Fibroblast of lung (primary cell): ENCODE measurements at places on chromosomes 11 and 22.

- no peak for DNase-seq
Measured at GRCh38 chr11:104291646-104292045, 127.7 kb upstream of the PDGFD start.

DNA sequence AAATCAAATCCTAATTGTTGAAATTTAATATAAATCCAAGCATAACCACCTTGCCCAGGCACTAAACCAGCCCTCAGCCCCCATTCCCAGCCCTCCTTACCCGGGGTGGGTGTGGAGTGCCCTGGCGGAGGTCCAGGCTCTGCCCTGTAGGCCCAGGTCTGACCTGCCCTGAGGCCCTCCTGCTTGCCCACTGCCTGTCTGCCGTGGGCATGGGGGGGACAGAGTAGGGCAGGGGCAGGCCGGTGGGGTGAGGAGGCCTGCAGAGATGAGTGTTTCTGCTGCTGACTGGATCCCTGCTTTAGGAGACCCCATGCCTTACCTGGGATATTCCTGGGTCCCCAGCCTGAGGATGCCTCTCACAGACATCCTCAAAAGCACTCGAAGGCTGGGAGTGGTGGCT, 3.6 kb upstream of the CHID1 start:
- DNase-seq = no peak

DNA sequence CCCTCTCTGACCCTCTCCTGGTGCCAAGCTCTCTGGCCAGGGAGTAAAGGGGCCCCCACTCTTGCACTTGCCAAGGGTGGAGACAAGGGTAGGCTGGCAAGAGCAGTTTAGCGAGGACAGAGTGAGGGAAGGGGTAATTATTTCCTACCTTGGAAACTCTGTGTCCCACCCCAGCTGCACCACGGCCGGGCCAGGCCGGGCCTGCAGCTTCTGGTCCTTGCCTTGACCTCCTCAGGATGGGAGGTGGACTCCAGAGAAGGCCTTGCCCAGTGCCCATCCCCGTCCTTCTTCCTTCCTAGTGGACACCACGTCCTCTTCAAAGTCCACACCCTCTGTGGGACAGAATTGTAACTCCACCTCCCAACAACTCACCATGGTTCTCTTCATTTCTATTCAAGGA, 18.4 kb upstream of the OSBPL5 start:
- DNase-seq = no peak

DNA sequence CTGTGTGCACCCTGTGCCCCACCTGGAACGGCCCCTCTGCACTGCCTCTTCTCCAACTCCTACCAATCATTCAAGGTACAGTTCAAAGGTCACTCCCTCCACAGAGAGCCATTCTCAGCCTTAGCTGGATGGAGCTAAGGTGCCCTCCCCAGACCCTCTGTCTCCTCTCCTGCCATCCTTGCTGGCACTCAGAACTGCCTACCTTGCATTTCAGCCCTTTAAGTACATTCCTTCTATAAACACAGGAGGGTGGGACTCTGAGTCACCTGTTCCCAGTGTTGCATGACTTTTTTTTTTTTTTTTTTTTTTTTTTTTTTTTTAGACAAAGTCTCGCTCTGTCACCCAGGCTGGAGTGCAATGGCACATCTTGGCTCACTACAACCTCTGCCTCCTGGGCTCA, 8.6 kb downstream of the TTLL1 start:
- DNase-seq = no peak

GRCh38 chr11:30938810-30939209, 352.7 kb upstream of the MPPED2 start:
- no peak for DNase-seq

DNA sequence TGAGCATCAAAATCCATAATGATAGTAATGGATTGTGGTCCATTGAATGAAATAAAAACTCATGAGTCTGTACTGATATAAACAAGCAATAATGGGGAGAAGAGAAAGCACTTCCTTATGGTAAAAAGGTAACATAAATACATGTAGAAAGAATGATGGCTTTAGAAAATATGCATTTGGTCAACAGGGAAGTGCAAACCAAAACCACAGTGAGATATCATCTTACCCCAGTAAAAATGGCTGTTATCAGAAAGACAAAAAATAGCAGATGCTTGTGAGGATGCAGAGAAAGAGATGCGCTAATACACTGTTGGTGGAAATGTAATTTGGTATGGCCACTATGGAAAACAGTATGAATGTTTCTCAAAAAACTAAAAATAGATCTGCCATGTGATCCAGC, 6.9 kb upstream of the MMP20 start:
- peak; percentile 21 for DNase-seq

DNA sequence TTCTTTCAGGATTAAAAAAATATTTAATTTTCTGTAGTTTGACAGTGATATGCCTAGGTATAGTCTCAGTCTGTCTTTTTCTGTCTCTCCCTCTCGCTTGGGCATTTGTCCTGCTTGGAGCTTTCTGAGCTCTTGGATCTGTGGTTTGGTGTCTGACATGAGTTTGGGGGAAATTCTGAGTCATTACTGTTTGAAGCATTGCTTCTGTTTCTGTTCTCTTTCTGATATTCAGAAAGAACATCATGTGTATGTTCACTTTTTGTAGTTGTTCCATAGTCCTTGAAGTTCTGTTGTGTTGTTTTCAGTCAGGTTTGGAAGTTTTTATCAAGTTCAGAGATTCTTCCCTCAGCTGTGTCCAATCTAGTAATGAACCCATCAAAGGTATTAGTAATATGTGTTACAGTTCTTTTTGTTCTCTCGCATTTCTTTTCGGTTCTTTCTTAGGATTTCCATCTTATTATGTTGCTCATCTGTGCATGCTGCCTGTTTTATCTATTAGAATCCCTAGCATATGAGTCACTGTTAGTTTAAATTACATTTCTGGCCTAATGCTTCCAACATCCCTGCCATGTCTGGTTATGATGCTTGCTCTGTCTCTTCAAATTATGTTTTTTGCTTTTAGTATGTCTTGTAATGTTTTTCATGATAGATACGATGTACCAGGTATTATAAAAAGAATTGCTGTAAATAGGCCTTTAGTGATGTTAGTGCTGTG, 48.4 kb downstream of the DDX10 start:
- DNase-seq = peak; percentile 81

GRCh38 chr22:27501191-27501936, 300.2 kb downstream of the MN1 start:
- no peak for DNase-seq

- DNase-seq = peak; percentile 81
Measured at GRCh38 chr22:36323182-36323854, 64.4 kb downstream of the MYH9 start.

DNA sequence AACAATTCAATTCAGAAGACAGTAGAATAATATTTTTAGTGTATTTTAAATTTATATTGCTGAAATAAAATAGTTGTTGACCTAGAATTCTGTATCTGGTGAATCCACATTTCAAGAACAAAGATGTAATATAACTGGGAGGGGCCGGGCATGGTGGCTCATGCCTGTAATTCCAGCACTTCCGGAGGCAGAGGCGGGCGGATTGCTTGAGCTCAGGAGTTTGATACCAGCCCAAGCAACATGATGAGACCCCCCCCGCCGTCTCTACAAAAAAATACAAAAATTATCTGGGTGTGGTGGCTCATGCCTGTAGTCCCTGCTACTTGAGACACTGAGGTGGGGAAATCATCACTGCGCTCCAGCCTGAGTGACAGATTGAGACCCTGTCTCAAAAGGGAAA, 72.6 kb downstream of the CD82 start:
- no peak for DNase-seq

GRCh38 chr11:86637988-86638387, 34.4 kb downstream of the ME3 start:
- DNase-seq = peak; percentile 73

- peak; percentile 53 for DNase-seq
Measured at GRCh38 chr11:101442171-101442570, 141.6 kb downstream of the TRPC6 start.

DNA sequence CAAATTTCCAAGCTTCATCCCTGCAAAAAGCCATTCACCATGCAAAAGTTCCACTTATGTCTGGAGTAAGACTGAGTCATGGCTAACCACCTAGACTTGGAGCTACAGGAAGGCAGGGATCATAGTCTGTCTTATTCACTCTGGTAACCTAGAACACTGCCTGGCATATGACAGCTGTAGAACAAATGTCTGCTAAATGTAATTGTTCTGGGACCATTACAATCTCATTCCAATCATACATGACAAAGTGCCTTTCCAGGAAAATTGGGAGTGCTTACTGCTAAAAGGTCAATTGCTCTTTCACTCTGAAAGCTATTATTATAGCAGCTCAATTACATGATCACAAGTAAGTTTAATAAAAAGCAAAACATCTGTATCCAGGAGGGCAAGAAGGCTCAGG, 99.1 kb upstream of the CHRM4 start:
- DNase-seq = no peak

GRCh38 chr11:19187833-19188258, 13.9 kb downstream of the CSRP3 start:
- DNase-seq = peak; percentile 19

GRCh38 chr22:24417901-24418641, 9.3 kb upstream of the ADORA2A start:
- no peak for DNase-seq

DNA sequence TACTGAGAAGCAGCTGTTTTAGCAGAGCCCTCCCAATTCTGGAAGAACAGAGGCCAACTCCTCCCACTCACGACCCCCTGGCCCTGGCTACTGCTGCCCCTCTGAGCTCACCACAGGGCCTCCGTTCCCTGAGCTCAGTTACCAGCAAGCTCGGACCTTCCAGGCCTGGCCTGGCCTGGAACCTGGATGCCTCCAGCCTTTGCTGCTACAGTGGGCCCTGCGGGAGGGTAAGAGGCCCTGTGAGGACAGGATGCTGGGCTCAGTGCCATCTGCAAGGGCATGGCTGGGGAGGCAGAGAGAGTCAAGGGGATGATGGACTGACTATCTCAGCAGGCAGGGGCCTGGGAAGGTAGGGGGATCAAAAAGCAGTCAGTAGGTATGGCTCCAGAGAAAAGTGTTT, 209.9 kb upstream of the NCAM1 start:
- DNase-seq = no peak

GRCh38 chr11:26584818-26585217, 12.8 kb upstream of the MUC15 start:
- no peak for DNase-seq

DNA sequence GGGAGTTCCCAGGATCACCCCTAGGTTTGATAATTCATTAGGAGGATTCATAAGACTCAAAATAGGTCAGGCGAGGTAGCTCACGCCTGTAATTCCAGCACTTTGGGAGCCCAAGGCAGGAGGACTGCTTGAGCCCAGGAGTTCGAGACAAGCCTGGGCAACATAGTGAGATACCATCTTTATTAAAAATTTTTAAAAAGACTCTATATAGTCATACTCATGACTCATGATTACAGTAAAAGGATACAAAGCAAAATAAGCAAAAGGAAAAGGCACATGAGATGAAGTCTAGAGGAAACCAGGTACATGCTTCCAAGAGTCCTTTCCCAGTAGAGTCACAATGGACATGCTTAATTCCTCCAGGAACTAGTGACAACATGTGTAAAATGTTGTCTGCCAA, 13.9 kb upstream of the PTS start:
- no peak for DNase-seq

- DNase-seq = no peak
Measured at GRCh38 chr11:103849366-103849765, 187.1 kb upstream of the DDI1 start.

DNA sequence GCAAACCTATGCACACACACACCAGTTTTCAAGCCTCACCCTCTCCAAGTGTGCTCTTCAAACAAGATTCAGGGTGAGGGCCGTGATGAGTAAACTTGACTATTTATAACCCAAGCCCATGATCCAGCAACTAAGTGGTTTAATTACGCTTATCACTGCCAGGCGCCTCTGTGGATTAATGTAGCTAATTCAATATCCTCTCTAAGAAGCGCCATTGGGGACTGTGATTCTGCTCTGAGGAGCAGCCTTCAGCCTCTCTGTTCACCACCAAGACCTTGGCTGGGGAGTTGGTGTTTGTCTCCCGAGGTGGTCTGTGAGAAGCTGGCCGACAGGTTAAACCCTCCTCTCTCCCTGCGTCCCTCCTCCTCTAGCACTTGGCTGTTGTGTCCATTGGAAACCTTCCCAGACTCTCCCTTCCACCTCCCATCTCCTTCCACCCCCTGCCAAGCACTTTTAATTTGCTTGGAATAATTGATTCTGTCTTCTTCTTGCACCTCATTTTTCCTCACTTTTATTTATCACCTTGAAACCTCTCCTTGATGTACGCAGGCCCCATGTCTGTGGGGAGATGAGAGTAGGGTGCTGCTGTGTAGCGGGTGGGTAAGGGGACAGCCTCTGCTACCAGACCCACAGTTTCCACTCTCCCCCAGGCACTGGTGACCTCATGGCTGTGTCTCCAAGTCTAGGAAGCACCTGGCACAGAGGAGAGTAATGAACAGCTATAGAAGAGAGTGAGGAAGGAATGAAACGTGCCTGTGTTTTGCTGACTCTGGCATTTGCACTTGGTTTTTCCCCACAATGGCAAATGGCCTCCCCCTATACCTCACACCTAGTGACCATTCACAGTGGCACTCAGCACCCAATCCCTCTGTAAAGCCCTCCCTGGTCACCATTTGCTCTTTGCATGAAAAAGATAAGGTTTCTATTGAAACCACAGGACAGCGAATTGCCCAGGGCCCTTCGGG, 236.6 kb downstream of the GRIK4 start:
- no peak for DNase-seq

DNA sequence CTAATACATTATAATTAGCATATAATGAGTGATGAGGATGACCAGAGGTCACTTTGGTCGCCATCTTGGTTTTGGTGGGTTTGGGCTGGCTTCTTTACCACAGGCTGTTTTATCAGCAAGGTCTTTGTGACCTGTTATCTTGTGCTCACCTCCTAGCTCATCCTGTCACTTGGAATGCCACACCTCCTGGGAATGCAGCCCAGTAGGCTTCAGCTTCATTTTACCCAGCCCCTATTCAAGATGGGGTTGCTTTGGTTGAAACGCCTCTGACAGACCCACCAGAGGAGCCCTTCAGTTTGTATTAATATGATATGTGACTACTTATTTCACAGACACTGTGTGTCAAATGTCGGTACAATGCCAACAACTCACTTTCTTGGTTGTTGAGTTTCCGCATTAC, 20.2 kb downstream of the FOLR3 start:
- no peak for DNase-seq

- DNase-seq = no peak
Measured at GRCh38 chr22:44799077-44799945, 46.9 kb downstream of the ARHGAP8 start.

- DNase-seq = no peak
Measured at GRCh38 chr11:83156996-83157593, at the start of gene PCF11. PCF11 (plus strand) TSS chr11:83157131; CDS start chr11:83157440, 309 bp downstream.

DNA sequence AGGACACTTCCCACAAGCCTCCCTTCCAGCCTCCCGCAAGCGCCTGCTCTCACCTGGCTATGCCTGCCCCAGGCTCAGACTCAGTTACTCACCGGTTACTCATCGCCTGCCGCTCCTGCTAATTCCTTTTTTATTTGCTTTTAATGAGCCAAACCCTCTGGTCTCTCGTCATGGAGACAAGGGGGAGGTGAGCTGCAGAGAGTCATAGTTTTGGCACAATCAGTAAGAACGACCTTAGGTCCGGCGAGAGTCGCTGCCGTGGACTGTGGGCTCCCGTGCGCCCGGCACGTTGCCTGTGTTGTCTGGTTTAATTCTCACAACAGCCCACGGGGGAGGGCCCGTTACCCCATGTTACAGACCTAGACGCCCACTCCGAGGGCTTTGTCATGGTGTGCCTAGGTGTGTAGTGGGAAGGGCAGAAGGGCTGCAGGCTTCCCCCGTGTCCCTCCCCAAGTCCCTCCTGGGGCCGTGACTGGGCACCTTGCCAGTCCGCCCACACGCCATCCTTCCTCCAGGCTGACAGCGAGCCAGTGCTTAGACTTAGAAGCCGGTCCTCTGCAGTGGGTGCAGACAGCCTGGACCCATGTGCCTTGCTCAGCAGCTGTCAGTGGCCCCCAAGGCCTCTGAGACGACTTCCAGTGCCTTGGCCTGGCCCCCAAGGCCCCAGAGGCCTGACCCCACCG, 42.2 kb downstream of the WNT7B start:
- DNase-seq = peak; percentile 40
